ENCODE measurements at places on chromosomes 4 and X.

DNA sequence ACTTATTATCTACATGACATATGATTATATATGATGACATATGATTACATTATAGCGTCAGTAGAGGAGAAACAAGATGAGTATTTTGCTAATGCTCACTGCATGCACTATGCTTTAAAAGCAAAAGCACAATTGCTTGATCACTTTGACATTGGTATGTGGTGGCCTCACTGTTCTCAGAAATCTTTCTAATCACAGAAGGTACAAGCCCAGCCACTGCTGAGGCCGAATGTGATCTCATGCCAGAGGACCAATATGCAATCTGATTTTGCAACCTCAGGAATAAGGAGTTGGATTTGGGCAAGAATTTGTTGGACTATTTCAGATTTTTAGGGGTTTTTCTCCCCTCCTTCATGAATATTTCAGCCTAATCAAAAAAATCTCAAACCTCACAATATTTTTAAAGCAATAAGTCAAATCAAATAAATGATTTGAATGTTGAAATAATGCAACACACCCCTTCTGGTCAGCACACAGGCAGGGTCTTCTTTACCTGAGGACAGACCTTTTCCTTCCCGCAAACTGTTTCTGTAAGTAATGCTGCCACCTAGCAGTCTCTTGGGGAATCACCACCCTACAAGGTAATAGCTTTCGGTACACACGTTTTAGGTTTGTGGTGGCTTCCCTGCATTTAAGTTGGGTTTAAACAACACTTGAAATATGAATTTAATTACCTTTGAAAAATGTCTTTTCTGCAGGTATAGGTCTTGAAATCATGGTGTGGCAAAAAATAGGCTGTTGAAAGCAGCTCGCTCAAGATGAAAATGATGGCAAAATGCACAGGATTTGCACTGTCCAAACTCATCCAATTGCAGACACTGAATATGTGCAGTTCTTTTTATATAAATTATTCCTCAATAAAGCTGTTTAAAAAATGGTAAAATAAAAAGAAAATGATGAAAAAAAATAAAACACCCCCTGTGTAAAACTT, 4.8 kb upstream of the CXCL13 start:
- DNase-seq, result no peak

DNA sequence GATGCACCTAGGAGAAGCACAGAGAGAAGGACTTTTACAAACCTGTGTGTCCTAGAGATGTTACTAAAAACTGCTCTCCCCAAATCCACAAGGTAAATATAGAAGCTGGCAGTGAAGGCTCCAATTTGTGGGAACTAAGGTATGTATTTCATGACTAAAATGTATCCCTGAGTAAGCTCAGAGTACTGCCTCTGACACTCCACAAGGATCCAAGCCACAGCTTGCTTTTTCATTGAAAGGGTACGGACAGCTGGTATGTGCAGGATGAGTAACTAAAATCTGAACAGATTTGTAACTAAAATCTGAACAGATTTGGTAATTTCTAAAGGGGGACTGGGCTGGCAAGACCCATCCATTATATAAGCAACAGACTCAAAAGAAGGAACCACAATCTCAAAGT, 187.6 kb downstream of the DCLK2 start:
- no peak for DNase-seq

GRCh38 chr4:153468587-153468986, 2.4 kb downstream of the TMEM131L start:
- DNase-seq, result no peak

DNA sequence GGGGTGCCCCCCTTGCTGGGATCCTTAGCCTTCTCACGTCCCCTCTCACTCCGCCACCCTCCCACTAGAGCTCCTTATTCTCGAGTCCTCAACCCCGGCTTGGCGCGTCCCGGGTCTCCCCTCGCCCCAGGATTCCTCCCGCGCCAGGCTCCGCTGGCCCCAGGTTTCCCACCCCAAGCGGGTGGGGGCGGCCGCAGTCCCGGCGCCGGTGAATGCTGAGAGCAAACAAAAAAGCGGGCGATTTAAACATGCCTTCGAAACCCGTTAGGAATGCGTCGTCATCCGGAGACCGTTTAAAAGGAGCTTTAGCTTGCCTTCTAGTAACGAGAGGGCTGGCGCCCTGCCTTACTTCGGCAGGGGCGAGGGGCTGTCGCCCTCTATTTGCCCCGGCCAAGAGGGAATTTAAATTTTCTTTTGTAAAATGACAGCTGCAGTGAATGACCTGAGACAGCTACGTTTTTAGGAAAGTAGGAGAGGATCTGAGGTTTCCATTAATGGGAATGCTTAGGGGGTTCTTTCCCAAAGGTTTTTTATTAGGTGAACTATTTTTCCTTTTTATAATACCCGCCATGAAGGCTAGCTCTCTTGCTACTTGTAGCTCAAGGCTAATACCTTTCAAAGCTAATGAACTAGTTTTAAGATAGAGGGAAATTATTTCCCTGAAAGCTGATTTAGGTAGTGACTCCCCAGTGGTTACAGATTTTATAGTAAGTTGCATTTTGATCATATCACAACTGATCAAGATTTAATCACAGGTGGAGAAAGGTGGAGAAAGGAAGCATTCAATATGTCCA, 3.1 kb downstream of the JADE1 start:
- no peak for DNase-seq

Measured in NCI-H1417 treated with DMSO at 0.1 percent for 48 hours (cell line).